Neural crest cell (in vitro differentiated cells): ENCODE measurements at places on chromosomes 5 and 9. TPM values are rescaled to one million over a fixed set of nuclear protein-coding genes. Genes with fewer than 3 reads are reported as not detected.

TRIO gene
- 124 and 134 TPM in 2 replicates for total RNA-seq

PELO gene
- 11.6 and 11.8 TPM in 2 replicates for total RNA-seq

PPP1R2B gene
- not detected in 2 replicates for total RNA-seq

SNCAIP gene
- total RNA-seq, result 10.2 and 11.6 TPM in 2 replicates

- no peak overlapping the region for H3K27ac ChIP-seq
- no peak overlapping the region for H3K4me3 ChIP-seq
- no peaks in the 10 kb centered on the region for H3K4me1 ChIP-seq
- DNase-seq, result no peak
These were observed 68.2 kb upstream of the EGFLAM start for GRCh38 chr5:38190111-38190510.

DNA sequence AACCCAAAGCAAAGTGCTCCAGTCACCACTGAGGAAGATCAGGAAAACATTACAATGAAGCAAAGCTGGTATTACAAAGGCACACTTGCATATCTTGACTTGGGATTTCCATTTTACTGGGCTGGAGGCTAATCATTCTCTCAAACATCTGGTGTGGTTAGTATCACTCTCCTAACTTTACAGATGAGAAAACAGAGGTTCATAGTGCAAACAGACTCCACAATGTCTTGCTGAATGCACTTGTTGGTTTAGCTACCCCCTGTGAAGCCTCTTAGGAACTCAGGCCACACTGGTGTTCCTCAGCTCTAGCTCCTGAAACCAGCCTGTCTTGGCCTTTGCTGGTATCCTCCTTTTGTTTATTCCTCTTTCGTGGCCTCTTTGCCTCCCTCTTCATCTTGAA, 29.5 kb upstream of the SMAD5 start:
- DNase-seq, result no peak
- H3K27me3 ChIP-seq, result no peaks in the 10 kb centered on the region
- no peak overlapping the region for H3K4me3 ChIP-seq
- peaks cover 16% of the 10 kb centered on the region for H3K4me1 ChIP-seq
- peak overlapping the region; percentile 32 for H3K27ac ChIP-seq

DNA sequence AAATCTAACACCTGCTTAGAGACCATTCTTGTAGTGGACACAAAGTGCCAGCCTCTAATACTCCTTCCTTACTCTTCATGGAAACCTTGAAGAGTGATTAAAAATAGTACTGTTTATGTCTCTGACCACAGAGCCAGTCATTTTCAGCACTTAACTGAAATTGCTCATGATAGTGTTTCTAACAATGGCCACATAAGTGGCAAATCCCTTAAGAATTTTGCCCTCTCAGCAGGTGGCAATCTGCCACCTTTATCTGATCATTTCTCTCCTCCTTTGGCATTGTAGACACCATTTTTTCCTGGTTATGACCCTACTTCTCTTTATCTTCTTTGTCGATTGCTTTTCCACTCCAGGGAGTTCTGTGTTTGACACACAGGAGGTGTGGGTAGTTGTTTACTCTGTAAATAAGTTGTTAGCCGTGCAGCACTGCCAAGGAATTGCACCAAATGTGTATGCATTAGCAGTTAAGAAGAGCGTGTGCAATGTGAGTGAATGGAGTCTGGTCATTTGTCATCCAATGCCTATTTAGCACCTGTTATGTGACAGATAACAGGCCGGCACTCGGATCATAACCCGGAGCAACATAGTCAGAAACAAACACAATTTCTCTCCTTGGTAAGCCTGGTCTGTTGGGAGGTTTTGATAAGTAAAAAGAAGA, 36.8 kb upstream of the STARD4 start:
- no peaks in the 10 kb centered on the region for H3K27me3 ChIP-seq
- no peak overlapping the region for H3K4me3 ChIP-seq
- H3K36me3 ChIP-seq, result no peaks in the 10 kb centered on the region

DNA sequence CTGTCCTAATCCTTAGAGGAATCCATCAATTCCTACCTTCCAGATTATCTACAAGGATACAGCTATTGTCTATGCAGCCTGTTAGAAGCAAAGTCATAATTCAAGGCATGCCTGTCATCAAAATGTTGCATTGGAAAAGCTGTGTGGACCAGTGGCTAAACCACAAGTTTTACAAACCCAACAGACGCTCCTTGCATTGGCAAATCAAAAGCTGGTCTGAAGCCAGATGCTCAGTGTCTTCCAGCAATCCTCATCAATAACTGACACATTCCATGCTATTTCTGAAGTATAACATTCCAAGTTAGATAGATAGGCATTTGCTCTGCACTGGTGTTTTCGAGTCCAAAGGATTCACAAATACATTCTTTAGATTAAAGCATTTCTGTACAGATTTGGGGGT, 213.6 kb downstream of the EBF1 start:
- H3K4me1 ChIP-seq, result peaks cover 6% of the 10 kb centered on the region
- no peak overlapping the region for H3K4me3 ChIP-seq
- no peak overlapping the region for H3K27ac ChIP-seq
- no peak for DNase-seq

DNA sequence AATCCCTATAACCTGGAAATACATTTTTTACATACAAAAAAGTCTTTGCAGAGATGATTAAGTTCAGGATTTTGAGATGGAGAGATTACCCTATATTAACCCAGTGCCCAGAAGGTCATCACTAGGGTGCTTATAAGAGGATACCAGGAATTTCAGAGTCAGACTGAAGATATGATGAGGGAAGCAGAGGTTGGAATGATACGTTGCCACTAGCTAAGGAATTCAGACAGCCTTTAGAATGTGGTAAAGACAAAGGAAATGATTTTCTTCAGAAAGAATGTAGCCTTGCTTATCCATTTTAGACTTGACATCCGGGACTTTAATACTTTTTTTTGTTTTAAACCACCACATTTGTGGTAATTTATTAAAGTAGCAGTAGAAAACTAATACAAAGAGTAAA, 2176.8 kb upstream of the C9orf72 start:
- no peaks in the 10 kb centered on the region for H3K4me1 ChIP-seq
- no peak for DNase-seq
- no peak overlapping the region for H3K4me3 ChIP-seq
- no peak overlapping the region for H3K27ac ChIP-seq
- no peaks in the 10 kb centered on the region for H3K27me3 ChIP-seq

- peak overlapping the region; percentile 90 for H3K27ac ChIP-seq
- H3K4me3 ChIP-seq, result peak overlapping the region; percentile 84
- H3K36me3 ChIP-seq, result peaks cover 5% of the 10 kb centered on the region
- peak; percentile 83 for DNase-seq
These were observed 32.1 kb downstream of the PTPA start for GRCh38 chr9:129143031-129143927.
